AG09319 (cell line): ENCODE measurements at places on chromosomes 3 and 15.

- no peak for DNase-seq
Observed at GRCh38 chr3:57691411-57692132, 1.3 kb downstream of the DENND6A start.

DNA sequence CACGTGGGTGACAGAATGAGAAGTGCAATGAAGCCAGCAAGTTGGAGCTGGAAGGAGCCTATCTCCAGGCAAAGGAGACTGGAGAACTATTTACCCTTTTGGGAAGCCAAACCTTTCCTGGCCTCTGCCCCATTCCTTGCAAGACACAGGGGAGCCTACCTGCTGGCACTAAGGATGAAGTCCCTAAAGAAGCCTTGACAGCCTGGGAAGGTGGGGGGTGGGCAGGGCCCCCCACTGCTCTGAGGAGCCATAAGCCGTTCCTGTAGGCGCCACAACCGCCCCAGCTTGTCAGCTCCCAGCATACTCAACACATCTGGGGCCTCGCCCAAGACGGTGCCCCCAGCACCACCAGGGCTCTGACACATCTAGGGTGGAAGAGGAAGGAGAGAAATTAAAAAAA, 5.5 kb downstream of the CDAN1 start:
- DNase-seq, result no peak

GRCh38 chr3:99919694-99920093, 102.0 kb downstream of the CMSS1 start:
- no peak for DNase-seq

DNA sequence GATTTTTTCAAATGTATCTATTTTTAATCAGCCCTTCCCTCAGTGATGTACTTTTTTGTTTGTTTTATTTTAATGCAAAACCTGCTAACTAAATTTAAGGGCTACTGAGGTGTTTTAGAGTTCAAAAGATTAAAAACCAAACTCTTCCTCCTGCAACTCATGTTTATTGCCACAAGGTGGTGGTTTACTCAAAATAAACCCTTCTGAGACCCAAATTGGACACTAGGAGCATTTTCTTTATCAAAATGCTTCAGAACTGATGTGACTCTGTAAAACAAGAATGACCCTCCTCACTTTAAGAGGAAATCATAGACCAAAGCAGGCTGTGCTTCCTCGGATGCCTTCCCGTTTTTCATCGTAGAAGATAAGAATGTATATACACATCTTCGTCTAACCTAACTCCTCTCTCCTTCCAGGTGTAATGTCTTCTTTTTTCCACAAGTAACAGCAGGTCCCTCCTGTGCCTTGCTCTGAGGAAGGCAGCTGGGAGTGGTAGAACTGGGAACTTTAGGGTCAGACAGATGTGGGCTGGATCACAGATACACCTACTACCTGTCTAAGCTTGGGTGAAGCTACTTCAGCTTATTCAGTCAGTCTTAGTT, 2.9 kb upstream of the NME9 start:
- DNase-seq, result no peak

GRCh38 chr3:122623031-122623829, 45.8 kb downstream of the PARP15 start:
- no peak for DNase-seq

GRCh38 chr15:59200560-59200959, 6.1 kb upstream of the LDHAL6B start:
- DNase-seq, result no peak

GRCh38 chr3:12588039-12589009, 31.4 kb downstream of the MKRN2 start:
- no peak for DNase-seq

DNA sequence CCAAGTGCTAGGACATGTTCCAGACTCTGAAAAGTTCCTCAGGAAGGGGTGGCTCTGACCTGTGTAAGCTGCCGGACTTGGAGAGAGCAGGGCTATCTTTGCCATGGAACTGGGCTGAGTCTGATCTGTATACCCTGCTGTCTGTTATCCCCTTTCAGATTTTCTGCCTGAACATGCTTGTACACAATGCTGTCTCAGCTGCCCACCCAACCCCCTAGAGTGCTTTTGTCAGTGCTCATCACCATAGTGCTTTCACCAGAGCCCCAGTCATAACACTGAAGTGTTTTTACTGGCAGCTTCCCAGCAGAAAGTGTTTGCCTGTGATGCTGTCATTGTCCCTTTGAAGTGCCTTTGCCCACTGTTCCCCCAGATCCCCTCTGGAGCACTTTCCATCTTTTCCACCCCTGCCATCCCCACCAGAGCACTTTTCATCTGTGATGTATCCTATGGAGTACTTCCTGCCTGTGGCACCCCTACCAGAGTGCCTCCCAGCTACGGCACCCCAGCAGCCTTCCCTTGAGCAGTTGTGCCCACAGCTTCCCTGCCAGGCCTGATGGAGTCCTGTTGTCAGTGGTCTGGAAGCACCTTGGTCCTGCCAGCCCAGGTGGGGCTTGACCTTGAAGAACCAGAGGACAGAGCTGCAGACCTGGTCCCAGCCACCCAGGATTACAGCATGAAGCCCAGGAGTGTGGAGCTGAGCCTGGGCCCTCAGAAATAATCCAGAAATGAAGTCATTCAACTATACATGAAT, 397.7 kb downstream of the DIPK2A start:
- no peak for DNase-seq

DNA sequence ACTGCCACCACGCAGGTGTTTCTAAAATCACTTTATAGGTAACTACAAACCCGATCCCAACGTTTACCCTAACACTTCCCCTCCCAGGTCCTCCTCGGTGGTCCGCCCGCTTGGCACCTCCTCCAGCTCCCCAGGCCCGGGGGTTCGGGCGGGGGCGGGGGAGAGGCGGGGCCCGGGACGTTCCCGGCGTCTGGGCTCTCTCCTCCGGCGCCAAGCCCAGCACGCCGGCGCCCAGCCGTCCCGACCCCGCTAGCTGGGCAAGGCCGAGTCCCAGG, 562 bp downstream of the CGGBP1 start:
- no peak for DNase-seq

GRCh38 chr3:144361002-144361401, 389.4 kb downstream of the DIPK2A start:
- no peak for DNase-seq

DNA sequence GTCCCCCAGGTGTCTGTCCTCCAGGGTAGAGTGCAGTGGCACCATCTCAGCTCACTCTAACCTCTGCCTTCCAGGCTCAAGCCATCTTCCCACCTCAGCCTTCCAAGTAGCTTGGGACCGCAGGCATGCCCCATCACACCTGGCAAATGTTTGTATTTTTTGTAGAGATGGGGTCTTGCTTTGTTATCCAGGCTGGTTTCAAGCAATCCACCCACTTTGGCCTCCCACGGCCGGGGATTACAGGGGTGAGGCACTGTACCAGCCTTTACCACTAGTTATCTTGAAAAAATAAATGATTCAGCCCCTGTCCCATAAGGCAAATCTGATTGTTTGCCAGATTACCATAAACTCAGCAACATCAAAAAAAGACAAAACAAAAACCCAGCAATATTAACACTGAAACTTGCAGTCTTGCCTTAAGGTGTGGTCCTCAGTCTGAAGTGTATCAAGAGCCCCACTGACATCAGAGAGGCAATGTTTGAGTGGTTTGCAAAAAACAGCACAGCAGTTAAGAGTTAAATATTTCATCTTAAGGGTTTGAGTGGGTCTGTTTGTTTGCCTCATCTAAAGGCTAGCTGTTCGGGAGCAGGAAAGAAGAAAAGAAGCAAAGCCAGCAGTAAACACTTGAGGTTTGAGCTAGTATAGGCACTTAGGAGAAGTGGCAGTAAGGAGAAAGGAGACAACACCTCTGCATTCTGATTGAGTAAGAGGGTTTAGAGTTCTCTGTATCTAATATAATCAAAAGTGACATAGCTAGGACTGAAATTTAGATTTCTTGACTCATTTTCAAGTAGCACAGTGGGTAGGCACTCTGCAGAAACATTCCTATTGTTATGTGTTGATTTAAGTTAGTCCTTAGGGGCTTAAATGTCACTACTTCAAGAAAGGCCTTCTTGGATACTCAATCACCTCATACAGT, 26.3 kb upstream of the EDEM1 start:
- DNase-seq, result no peak

GRCh38 chr3:79881431-79881830, 113.6 kb upstream of the ROBO1 start:
- no peak for DNase-seq

GRCh38 chr3:72050048-72050632, 265.2 kb upstream of the PROK2 start:
- no peak for DNase-seq

DNA sequence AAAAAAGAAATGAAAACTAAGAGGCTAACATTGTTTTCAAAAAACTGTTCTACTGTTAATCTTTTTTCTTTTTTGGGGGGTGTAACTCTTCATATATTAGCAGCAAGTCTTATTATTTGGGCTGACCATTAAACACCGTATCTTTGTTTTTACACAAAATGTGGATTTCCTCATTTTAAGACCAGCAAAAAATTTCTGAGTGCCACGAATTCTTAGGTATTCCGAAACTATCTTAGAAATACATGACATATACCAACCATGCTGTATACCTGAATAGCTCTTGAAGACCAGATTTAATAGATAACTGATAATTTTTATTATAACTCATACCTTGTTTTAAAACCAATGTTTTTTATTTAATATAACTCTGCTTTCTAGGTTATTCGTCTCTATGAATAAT, 620 bp upstream of the TTC23 start:
- DNase-seq, result no peak

- no peak for DNase-seq
Observed at GRCh38 chr15:38874464-38874863, 309.9 kb upstream of the RASGRP1 start.

DNA sequence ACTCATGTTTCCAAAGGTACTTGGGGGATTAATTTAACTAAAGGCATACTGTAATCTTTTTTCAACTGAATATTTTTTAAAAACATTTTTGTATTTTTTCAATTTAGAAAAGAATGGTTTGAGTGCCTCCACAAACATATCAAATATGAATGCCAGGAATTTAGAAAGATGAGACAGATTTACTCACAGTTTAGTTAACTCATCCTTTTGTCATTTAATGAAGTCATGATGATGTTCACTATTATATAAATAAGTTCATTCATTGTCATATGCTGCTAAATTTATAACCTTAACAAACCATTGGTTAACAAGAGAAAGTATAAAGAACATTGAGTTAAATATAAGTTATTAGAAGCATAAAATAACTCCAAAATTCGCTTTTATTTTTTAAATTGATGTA, 50.0 kb downstream of the FGF7 start:
- DNase-seq, result no peak

DNA sequence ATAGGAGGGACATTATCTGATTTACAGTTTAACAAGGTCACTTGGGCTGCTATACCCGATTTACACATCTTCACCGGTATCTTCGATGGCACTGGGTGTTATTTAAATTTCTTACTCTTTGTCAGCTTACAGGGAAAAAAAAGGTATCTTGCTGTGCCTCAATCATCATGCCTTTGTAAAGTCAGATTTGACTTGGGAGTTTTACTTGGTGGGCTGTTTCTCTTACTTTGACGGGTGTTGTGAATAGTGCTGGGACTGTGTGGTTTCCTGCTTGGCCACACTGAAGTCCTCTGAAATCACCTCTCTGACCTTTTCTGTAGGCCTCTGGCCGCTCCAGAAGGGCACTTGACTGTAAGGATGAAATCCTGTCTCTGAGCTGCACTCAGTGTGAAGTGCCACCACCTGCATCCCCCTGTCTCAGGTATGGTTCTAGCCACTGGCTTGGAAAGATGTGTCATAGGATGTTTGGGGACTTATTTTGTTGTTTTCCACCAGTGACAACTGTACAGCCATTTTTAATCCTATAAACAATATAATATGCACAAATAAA, 3.1 kb upstream of the SLC24A1 start:
- DNase-seq, result no peak
